Bronchial epithelial cell (primary cell): ENCODE measurements at places on chromosomes 1 and 21. TPM values are rescaled to one million over a fixed set of nuclear protein-coding genes. Genes with fewer than 3 reads are reported as not detected.

DNA sequence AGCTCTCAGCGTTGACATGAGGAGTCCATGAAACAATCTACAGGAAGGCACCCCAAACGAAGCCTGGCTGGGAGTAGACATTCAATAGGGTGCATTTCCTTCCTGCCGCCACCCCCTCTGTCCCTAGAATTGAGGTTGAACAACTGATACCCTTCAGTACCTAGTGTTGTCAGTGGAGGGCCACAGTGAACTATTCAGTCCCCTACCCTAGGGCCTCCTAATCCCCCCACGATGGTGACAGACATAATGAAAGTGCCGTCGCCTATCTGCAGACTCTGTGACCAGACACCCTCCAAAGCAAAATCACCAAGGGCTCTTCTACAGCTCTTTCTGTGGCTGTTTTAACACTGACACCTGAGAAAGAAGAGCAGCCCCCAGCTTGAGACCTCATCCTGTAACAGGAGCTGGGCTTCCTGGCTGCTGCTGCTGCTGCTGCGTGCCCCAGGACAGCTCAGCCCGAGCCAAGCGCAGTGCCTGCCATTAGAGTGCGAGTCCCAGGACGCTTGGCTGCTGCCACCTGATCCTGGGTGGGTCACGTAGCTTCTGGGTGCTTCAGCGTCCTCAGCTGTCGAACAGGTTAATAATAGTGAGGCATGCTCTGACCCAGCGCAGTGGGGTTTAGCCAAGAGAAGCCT is 183.0 kb downstream of the ZBTB18 start:
- peak; percentile 13 for DNase-seq

DNA sequence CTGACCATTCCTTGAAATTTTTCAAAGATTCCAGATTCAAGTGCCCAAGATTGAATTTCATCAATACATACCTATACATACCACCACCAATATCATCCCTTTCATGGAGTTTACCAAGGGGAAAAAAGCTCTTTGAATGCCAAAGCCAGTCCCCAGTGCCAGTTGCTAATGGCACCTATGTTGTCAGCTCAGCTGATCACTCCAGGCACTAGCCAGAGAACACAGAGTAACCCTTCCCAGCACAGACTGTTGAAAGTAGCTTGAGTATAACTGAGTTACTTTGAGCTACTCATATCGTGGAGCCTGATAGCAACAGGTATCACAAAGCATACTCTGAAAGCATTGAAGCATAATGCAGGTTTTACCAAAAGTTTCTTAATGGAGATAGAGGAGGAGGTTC is 133.9 kb upstream of the NFIA start:
- no peak for DNase-seq

DNA sequence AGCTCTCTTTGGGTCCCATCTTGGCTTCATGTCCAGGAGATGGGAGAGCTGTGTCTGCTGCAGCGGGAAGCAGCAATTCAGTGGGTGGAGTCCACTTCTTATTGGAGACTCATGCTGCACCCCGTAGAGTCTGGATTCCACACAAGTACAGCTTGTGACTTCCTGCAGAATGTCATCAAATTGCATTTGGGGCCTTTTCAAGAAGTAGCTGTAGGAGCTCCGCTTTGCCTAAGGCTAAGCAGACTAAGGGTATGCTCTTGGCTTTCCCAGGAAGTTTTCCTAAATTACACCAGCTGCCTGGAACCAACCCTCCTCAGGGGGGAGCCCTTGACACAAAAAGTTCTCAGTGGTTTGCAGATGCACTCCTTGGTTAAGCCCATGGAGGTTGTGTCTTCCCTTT is 5.7 kb upstream of the MOB3C start:
- DNase-seq, result peak; percentile 48

- DNase-seq, result peak; percentile 97
These were observed 70.3 kb downstream of the SERINC2 start for GRCh38 chr1:31483012-31483946.

GRCh38 chr1:169368406-169368769 is 393 bp downstream of the BLZF1 start:
- peak; percentile 35 for DNase-seq

DNA sequence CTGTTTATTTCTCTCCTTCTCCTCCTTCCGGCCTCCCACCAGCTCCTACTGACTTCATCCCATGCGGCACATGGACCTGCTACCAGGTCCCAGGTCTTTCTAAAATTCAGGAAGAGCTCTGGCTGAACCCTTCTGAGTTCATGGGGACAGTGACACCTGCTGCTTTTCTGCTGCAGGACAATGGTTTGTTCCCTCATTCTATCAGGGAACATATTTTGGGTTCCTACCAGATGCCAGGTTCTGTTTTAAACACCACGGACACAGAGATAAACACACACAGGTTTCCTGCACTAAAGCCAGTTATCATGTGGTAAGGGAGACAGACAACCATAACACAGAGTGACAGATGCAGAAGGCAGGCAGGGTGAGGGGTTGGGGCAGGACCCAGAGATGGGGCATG is 114.0 kb upstream of the RAB4A start:
- no peak for DNase-seq

DNA sequence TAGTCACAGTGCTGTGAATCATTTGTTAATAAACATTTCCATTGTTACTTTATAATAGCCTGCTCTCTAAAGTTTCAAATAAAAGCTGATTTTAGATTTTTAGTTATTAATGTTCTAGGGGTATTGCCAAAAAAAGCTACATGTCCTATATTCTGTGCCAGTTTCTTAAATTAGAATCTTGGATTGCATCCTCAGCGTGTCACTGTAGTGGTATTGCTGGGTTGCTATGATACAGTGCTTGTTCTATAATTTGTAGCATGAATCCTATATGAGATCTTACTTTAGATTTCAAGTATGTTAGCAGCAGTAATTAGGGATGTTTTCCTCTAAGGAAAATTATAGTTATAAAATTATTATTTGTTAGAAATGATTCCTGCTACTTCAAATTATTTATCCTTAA is 16.4 kb downstream of the PPP2R5A start:
- no peak for DNase-seq

GRCh38 chr1:47569681-47570470 is 132.0 kb downstream of the FOXD2 start:
- DNase-seq, result peak; percentile 97

DNA sequence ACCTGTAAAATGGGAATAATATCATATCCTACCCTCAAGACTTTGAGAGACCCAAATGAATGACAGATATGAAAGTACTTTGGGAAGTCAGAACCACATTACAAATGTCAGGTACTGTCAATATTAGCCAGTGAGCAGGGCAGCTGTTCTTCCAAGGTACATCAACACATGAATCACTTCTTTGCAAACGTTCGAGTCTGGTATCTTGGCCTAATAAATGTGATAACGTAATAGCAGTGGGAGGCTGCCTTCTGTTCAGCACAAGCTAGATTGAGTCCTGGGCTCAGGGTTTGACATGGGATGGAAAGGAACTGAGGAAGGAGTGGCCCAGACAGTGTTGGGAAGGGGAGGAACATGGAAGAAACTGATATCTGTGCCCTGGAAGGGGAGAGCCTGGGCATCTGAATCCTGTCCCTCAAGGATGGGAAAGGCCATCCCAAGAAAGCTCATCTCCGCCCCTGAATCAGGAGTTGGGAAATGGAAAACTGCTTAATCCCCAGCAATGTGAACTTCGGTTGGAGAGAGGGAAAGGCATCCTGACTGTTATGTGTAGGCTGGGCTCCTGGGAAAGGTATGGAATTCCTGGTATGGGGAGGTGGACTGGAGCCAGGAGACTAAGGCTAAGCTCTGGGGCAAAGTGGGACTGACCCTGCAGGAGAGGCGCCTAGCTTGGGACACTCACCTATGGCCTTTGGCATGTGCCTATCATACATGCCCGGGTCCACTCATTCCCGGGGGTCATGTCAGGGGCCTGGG is 14.3 kb downstream of the KCNC4 start:
- no peak for DNase-seq

DNA sequence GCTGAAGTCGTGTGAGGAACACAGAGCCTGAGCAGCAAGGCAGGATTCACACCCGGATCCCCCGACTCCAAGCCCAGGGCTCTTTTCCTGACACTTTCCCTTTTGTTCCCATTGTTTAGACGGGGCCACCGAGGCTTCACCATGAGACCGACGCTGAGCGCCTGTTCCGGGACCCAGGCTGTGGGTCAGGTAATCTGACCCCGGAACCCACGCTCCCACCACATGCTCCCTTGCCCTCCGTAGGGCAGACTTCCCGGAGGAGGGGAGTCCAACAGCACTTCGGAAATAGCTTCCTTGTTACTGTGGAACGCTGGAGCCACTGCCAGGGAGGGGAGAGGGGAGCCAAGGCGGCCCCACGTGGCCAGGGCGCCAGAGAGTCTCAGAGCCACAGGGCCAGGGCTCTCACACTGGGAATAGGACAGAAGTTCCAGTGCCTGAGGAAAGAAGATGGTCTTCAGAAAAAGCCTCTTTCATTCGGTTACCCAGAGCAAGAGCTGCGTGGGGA is 18.4 kb downstream of the RUNX3 start:
- no peak for DNase-seq

DNA sequence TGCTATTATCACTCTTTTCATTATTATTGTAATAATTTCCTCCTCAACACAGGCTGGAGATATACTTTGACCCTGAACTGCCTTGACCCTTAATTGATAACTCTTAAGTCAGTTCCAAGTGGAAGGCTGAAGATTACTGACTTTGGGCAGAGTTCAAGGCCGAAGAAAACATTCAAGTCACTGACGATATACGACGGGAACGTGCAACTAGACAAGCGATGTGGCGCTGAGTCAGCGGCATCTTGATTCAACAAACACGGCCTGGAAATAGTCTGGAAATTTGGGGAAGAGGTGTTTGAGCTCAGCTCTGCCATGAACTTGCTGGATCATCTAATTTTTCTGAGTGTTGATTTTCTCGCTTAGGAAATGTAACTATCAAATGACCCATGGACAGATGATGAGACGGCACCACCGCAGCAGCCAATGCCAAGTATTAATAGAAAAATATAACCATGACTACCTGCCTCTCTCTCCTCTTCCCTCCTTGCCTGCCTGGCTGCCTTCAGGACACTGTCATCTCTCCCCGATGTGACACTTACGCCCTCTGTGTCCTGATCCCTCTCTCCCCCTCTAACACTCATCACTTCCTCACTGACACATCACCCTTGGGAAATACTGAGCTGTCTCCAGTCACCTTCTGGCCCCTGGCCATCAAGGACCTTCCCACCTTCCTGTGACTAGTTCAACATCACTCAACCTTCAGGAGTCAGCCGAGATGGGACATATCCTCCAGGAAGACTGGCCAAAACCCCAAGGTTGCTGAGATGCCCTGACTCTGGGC is 49.4 kb downstream of the TMCO4 start:
- DNase-seq, result peak; percentile 76

GRCh38 chr1:15296585-15297321 is 49.7 kb downstream of the FHAD1 start:
- peak; percentile 49 for DNase-seq

GRCh38 chr1:29172415-29172939 is 9.2 kb downstream of the SRSF4 start:
- DNase-seq, result no peak

DNA sequence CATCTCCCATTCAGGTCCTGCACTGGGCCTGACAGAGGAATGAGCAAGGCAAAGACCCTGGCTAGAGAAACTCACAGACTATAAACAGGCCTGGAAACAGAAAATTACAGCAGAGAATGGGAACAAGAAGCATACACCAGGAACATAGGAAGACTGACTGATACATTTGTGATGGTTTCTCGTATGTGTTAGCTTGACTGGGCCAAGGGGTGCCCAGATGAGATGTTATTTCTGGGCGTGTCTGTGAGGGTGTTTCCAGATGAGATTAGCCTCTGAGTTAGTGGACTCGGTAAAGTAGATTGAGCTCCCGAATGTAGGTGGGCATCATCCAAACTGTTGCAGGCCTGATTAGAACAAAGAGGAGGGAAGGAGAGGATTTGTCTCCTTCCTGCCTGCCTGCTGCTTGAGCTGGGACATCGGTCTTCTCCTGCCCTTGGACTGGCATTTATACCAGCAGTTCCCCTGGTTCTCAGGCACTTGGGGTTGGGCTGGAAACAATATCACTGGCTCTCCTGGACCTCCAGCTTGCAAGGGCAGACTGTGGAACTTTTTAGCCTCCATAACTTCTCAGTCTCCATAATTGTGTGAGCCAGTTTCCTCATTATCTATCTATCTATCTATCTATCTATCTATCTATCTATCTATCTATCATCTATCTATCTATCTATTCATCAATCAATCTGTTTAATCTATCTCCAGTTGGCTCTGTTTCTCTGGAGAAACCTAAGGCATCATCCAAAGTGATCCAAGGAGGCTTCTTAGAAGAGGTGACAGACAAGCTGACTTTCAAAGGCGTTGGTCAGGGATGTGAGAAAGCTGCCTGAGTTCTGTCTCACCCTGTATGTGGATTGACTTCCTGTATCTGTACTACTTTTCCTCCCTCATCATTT is 9.7 kb upstream of the FOXO6 start:
- DNase-seq, result no peak

DNA sequence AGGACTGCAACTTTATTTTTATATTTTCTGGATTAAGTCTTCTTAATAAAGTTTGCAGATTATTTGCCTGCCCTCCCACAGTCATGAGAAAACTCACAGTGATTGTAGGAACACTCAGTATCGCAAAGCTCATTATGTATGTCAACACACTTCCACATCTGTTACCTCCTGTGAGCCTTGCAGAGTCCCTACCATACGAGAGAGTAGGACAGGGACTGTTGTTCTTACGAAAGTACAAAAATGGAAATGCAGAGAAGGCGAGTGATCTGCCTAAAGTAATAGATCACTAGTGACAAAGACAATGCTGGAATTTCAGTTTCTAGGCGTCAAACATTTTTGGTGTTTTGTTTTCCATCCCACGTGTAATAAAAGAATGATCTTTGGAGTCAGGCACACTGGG is 131.7 kb downstream of the SYT2 start:
- DNase-seq, result no peak

- DNase-seq, result no peak
These were observed 157.8 kb downstream of the PCBP3 start for GRCh38 chr21:45801129-45801964.

C1QTNF12 gene
- 1.3 and 2.7 TPM in 2 replicates for total RNA-seq

KRTAP19-1 gene
- not detected in 2 replicates for total RNA-seq

FCRLA gene
- total RNA-seq, result under 0.01 and 0.26 TPM in 2 replicates
